ENCODE measurements at places on chromosomes 1 and 21.

DNA sequence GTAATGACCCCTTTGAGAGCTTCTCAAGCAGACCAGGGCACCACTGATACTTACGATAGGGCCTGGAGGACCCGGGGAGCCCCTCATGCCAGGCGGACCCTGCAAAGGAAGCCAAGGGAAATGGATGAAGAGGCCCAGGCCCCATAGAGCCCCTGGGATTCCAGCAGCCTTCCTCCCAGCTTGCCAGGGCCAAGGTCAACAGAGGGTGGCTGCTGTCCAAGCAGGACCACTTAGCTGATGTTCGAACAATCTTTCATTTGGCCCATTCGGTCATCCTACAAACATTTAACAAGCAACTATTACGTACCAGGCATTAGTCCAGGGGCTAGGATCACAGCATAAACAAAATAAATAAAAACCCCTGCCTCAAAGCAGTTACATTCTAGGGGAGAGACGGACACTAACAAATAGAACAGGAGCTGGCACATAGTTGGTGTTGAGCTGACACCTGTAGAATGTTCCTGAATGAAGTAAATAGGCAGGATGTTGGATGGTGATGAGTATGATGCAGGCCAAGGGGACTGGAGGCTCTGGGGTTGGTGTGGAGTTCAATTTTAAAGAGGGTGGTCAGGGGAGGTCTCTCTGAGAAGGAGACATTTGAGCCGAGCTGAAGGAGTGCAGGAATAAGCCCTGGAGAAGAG is 27.0 kb upstream of the PEF1 start:
- DNase-seq, result no peak

- no peak for DNase-seq
These were observed 17.8 kb upstream of the CHRM3 start for GRCh38 chr1:239368436-239369109.

DNA sequence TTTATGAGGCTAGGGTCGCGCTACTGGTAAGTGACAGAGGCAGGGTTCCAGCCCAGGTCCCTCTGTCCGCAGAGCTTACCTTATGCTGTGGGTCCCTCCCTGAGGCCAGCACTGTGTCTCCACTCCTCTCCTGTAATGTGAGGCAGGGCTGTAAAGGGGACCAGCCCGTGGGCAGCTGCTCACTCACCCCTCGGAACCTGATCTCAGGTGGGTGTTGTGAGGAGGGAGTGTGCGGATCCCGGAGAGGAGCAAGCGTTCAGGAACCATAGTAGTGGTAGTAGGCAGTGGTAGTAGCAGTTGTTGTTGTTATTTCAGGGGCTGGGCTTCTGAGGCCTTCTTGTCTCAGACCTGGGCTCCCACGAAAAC is 1.7 kb downstream of the ZC3H12A start:
- no peak for DNase-seq

DNA sequence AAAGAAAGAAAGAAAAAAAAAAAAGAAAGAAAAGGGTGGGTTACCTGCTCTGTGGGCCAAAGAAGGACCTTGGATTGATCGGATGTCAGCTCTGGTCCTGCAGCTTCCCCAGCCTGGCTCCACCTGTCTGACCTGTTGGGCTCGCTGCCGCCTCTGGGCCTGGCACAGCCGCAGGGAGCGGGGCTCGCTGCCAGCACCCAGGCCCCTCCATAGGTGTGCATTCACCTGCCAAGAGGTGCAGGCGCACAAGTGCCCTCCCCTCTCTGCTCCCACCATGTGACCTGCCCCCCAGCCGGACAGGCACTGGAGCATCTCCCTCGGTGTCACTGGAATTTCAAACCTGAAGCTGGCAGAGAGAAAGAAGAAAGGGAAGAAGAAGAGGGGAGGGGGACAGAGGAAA is 33.1 kb upstream of the GPR157 start:
- no peak for DNase-seq

DNA sequence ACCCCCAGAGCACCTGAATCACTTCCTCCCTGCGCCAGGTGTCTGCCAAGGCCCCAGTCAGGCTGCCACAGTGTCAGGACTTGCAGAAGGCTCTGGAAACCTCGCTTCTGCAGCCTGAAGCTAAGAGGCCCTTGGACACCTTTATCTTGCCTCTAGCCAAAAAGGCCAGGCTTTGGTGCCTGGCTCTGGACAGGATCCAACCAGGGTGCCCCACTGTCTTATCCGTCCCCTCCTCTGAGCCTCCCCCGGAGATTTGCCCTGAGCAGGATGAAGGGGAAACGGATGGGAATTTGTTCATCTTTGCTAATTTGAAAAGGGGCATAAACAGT is 12.8 kb upstream of the CLSTN1 start:
- DNase-seq, result no peak

GRCh38 chr1:245986404-245987218 is 520.5 kb downstream of the SMYD3 start:
- DNase-seq, result no peak

- DNase-seq, result peak; percentile 33
These were observed 8.1 kb downstream of the KRTAP10-1 start for GRCh38 chr21:44531606-44532564.

GRCh38 chr1:64581135-64581842 is 111.4 kb downstream of the CACHD1 start:
- no peak for DNase-seq

DNA sequence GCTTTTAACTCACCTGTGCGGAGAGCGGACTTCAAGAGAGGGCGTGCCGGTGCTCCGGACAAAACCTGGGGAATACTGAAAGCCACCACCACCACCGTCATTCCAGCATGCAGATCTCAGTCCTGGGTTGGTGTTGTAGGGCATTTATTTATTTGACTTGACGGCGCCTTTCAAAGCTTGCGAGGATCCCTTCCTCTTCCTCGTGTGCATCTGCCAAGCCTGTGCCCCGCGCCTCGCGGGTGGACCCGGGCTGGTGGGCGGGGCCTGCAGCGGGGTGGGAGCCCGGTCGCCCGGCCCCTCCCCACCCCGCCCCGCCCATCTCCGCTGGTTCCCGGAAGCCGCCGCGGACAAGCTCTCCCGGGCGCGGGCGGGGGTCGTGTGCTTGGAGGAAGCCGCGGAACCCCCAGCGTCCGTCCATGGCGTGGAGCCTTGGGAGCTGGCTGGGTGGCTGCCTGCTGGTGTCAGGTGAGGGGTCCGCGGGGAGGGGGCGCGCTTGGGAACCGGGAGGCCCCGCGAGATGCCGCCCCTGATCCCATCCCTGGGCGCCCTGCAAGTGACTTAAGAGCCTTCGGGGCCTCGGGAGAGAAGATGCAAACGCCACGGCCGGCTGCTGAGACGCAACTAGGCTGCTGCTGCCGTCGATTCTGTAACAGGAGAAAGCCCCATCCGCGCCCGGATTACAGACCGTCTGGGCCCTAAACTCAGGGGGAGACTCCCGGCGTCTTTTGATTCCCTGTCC is at the start of gene IL10RB:
Gene IL10RB (plus strand): TSS at position 318 of the 739 bp plus-strand sequence. CDS start 99 bp downstream, at position 417.
- DNase-seq, result peak; percentile 88

DNA sequence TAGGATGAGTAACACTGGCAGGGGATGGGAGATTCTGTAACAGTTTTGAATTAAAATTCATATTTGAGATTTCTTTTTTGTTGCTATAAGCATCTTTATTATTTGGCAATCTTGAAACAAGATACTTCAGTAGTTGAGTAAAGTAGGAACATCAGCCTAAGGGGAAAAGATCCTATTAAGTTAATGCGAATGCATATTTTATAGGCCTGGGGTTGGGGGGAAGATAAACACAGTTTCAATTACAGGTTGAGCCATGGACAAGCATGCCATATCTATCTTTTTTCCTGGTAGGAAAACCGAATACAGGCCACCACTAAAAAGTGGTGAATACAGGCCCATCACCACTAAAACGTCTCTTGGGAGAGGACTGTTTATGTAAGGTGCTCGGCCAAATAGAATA is 32.3 kb downstream of the SMAP2 start:
- DNase-seq, result no peak

- no peak for DNase-seq
These were observed 208.2 kb downstream of the BACH1 start for GRCh38 chr21:29506947-29507346.

GRCh38 chr1:207810173-207810572 is 58.3 kb downstream of the CD46 start:
- peak; percentile 26 for DNase-seq

GRCh38 chr1:22641906-22642636 is 1.4 kb upstream of the C1QC start:
- DNase-seq, result peak; percentile 94

GRCh38 chr1:20868263-20868662 is 81.2 kb upstream of the HP1BP3 start:
- no peak for DNase-seq

GRCh38 chr1:36298640-36299039 is 7.5 kb upstream of the SH3D21 start:
- DNase-seq, result no peak
